Stimulated activated CD4-positive, alpha-beta T cell treated with anti-CD3 and anti-CD28 coated beads, Interleukin-4, amount 100 ng/mL, for 24 hours (primary cell): ENCODE measurements at places on chromosomes 12 and 14.

- DNase-seq: no peak
Observed at GRCh38 chr12:81330480-81330879, 252.6 kb downstream of the ACSS3 start.

DNA sequence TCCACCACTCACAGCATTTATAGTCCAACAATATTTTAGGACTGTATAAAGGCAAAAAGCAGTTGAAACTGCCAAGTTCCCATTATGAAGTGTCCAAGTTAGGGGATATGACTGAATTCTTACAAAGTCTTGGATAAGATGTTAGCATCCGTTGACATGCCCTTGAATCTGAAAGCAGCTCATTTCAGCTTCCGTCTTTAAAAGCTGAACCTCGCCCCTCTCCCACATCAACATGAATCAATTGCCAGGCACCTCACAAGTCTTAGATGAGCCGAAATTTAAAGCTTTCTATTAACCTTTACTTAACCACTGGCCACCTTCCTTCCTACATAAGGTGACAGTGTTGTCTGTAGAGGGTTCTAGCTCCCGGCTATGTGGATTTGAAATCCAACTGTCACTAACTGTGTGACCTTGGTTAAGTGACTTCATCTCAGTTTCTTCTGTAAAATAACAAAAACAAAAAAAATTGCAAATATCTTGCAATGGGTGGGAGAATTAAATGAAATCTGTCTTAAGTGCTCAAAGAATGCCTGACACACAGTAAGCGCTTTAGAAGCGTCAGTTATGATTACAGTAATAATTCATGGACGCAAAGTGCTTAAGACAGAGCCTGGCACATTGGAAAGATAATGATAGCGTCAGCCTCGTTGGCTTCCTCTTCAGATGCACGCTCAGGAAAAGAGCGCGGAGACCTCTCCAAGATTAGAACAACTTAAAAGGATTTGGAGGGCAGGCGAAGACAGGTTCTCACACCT lies 1.2 kb downstream of the PPP1CC start:
- DNase-seq: peak; percentile 35

DNA sequence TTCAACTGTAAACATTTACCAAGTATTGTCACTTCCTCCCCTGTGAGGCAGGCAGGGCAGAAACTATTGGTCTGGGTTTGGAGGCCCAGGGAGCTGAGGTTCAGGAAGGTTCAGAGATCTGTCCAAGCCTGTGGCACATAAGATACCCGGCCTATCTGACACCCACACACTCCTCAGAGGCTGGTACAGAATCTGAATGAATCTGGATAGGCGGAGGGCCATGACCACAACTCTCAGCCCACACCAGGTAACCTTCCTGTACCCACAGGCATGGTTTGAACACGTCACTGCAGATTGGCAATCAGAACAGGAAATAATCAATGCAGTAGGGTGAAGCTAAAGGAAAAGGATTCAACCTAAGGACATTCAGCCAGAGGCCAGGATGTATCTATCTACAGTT lies 92.8 kb upstream of the TMCC3 start:
- no peak for DNase-seq

GRCh38 chr14:90093942-90094595 lies 32.3 kb downstream of the KCNK13 start:
- DNase-seq: no peak

- no peak for DNase-seq
Observed at GRCh38 chr12:42585154-42585840, 4.2 kb downstream of the PRICKLE1 start.

DNA sequence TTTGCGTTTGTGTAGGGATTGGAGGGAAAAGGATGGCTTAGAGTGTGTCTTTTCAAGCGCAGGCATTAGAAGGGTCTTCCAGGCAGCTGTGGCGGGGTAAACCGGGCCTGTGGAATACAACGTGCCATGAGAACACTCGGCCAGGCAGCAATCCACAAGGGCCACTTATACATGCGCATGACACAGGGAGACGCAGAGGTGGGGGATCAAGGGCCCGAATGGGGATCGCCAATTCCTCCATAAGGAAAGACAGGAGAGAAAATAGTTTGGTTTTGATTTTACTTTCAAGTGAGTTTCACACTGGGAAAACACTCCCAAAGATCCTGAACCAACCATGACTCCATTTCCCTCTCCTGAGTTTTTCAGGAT lies 71.6 kb downstream of the SPRING1 start:
- no peak for DNase-seq

GRCh38 chr12:117363056-117363662 lies 1.7 kb upstream of the NOS1 start:
- DNase-seq: no peak

DNA sequence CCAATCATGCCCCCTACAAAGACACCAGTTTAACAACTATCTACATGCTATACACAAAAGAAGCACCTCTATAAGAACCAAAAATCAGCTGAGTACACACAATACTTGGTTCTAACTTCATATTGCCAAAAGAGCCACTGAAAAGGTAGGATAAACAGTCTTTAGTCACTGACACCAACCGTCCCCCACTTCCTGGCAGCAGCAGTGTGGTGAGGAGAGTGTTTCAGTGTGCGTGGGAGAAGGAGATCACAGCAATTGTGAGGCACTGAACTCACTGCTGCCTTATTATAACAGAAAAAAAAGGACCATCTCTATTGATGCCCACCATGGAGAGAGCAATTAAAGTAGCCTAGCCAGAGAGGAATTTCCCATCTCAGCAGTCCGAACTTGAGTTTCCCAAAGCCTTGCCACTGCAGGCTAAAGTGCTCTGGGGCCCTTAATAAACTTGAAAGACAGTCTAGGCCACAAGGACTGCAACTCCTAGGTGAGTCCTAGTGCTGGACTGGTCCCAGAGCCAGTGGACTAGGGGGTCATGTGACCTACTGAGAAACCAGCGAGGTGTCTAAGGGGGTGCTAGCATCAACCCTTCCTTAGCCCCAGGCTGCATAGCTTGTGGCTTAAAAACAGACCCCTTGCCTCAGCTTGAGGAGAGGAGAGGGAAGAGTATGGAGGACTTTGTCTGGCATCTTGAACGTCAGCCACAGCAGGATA lies 37.1 kb upstream of the LMNTD1 start:
- peak; percentile 35 for DNase-seq

DNA sequence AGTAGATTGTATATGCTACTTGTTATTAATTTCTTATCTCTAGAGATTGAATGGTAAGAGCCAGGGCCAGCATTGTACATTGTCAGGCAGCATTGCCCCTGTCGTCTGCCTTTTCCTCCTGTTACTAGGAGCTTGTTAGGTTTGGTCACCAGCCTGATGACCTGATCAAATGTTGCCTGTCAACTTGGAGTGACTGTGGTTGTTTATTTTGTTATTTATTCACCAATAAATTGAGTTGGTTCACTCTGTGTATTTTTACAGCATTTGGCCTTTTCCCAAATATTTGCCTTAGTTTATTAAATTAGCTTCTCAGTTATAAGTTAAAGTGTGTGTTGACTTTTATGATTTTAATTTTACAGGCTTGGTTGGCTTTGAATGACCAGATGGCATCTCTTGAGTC lies 88.4 kb downstream of the PRKCH start:
- no peak for DNase-seq

GRCh38 chr12:30361145-30361544 lies 334.5 kb downstream of the IPO8 start:
- DNase-seq: no peak

GRCh38 chr12:85424581-85425348 lies 144.7 kb downstream of the ALX1 start:
- DNase-seq: no peak

DNA sequence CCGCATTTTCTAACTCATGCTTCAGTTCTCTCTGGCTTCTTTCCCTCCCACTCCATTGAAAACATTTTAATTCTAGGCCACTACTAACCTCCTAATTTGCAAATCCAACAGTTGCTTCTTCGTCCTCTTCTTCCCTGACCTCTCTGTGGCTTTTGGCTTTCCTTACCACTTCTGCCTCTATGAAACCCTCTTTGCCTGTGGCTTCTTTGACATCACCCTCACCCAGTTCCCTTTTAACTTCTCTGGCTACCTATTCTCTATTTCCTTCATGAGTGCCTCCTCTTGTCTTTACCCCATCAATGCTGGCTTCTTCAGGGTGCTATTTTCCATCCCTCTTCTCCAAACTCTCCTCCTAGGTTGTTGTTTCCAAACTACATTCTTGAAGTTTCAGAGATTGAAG lies 4.4 kb upstream of the HCFC2 start:
- no peak for DNase-seq

DNA sequence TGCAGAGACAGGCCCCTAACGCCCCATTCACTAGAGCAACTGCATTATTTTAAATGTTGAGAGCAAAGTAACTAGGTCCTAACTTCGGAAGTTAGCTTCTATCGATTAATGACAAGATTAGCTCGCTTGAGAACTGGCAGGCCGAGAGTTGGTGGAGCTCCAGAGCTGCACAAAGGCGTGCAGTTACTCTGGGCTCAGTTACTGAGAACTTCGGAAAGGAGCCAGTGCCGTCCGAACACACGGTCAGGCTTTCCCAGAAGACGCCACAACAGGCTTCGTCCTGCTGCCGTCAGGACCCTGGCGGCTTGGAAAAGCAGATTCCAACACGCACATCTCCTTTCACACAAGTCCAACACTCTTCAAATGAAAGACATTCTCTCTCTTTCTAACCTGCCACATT lies 45.4 kb upstream of the TESC start:
- no peak for DNase-seq

GRCh38 chr14:68278576-68279436 lies 459.2 kb downstream of the RAD51B start:
- DNase-seq: no peak

- DNase-seq: peak; percentile 65
Observed at GRCh38 chr12:131608740-131609690, 101.9 kb upstream of the SFSWAP start.

DNA sequence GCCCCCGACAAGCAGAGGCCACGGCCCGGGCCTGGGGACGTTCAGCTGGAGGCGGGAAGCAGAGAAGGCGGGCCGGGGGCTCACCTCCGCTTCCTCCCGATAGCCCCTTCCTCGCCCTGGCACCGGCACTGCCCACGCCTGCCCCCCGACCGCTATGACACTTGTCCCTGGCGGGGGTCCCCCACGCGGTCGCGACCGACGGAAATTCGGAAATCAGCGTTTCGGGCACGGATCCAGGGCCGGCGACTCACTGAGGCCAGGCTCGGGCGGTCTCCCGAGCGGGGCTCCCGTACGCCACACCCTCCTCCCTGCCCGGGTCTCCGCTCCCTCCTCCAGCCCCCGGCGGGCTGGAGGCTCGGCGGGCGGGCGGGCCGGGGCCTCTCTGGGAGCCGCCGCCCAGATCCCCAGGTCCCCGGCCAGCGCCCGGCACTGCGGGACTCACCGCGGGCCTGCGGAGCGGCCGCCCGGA lies 581 bp downstream of the PITPNM2 start:
- DNase-seq: peak; percentile 31

GRCh38 chr14:34766060-34766459 lies 51.7 kb upstream of the CFL2 start:
- DNase-seq: no peak

DNA sequence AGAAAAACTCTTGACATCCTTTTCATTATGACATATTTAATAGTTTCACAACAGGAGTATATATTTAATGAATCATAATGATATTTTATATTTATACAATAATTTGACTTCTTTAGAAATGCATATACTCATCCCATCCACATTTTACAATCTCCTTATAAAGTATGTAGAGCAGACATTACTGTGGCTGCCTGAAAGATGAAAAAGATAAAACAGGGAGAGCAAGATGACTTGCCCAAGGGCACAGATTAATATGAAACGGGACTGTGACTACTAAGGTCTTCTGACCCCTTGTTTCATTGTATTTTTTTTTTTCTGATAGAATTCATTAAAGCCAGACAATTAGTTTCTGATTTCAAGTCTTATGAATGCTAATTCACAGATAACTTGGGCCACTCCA lies 293.6 kb downstream of the SOX5 start:
- DNase-seq: no peak

- no peak for DNase-seq
Observed at GRCh38 chr12:6582196-6582595, 14.1 kb upstream of the NOP2 start.

GRCh38 chr14:52014601-52015267 lies 25.4 kb downstream of the RTRAF start:
- DNase-seq: no peak

DNA sequence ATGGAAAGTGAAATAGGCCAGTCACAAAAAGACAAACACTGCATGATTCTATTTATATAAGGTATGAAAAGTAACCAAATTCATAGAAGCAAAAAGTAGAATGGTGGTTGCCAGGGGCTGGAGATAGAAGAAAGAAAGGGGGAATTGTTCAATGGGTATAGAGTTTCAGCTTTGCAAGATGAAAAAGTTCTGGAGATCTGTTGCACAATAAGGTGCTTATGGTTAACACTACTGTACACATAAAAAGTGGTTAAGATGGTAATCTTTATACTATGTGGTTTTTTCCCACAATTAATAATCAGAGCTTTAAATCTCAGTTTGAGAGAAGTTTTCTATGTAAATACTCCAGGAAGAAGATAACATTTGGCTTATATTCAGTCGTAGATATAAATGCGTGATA lies 73.4 kb downstream of the SLC38A4 start:
- DNase-seq: no peak

- DNase-seq: no peak
Observed at GRCh38 chr14:100911665-100912316, 8.3 kb upstream of the RTL1 start.

GRCh38 chr12:56282579-56282978 lies 15.8 kb downstream of the COQ10A start:
- no peak for DNase-seq

DNA sequence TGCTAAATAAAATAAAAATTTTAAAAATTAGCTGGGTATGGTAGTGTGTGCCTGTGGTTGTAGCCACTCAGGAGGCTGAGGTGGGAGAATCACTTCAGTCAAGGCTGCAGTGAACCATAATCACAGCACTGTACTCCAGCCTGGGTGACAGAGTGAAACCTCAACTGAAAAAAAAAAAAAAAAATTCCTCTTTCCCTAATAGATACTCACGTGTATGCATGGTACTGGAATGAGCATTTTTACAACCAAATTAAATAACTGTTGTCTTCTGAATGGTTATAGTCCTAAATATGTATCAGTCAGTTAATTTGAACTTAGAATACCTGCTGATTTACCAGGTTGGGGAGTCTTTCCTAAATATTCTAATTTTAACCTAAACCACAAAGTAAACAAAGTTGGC lies 98.3 kb upstream of the ATF1 start:
- no peak for DNase-seq

DNA sequence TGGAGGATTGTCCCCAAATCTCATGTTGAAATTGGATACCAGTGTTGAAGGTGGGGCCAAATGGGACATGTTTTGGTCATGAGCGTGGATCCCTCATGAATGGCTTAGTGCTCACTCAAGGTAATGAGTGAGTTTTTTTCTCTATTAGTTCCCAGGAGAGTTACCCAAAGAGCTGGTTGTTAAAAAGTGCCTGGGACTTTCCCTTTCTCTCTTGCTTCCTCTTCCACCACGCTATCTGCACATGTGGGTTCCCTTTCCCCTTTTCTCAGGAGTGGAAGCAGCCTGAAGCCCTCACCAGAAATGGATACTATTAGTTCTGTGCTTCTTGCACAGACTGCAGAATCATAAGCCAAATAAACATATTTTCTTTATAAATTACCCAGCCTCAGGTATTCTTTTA lies 465.4 kb downstream of the FSCB start:
- no peak for DNase-seq

GRCh38 chr14:52949711-52950409 lies 990 bp downstream of the FERMT2 start:
- no peak for DNase-seq

GRCh38 chr12:30755395-30755762 lies 628 bp upstream of the CAPRIN2 start:
- DNase-seq: no peak

- DNase-seq: no peak
Observed at GRCh38 chr14:67480011-67480410, 8.5 kb downstream of the TMEM229B start.

- no peak for DNase-seq
Observed at GRCh38 chr12:64779354-64779974, 20.3 kb upstream of the GNS start.
